ENCODE measurements at places on chromosomes 13 and 19.

DNA sequence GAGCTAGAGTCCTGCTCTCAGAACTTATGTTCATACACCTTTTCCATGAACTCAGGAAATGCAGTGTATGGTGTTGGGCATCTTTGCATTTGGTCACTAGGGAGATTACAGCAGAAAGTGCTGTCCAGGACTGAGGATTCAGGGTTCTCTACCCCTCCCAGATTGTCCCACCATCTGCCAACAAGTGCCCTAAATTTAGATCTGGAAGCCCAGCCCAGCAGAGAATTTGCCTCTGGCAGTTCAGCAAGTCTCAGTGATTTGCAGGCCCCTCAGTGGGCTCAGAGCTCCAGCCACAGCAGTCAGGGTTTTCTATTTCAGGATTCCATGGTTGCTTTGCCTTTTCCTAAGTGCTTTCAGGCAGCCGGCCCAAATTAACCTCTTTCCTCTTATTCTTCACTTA is 23.4 kb downstream of the CNFN start:
- DNase-seq = no peak

DNA sequence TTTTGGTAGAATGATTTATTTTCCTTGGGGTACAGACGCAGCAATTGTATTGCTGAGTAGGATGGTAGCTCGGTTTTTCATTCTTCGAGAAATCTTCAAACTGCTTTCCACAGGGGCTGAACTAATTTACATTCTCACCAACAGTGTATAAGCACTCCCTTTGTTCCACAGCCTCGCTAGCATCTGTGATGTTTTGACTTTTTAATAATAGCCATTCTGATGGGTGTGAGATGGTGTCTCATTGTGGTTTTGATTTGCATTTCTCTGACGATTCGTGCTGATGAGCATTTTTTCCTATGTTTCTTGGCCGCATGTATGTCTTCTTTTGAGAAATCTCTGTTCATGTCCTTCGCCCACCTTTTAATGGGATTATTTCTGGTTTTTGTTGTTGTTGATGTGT is 54.8 kb upstream of the UQCRFS1 start:
- DNase-seq = no peak

DNA sequence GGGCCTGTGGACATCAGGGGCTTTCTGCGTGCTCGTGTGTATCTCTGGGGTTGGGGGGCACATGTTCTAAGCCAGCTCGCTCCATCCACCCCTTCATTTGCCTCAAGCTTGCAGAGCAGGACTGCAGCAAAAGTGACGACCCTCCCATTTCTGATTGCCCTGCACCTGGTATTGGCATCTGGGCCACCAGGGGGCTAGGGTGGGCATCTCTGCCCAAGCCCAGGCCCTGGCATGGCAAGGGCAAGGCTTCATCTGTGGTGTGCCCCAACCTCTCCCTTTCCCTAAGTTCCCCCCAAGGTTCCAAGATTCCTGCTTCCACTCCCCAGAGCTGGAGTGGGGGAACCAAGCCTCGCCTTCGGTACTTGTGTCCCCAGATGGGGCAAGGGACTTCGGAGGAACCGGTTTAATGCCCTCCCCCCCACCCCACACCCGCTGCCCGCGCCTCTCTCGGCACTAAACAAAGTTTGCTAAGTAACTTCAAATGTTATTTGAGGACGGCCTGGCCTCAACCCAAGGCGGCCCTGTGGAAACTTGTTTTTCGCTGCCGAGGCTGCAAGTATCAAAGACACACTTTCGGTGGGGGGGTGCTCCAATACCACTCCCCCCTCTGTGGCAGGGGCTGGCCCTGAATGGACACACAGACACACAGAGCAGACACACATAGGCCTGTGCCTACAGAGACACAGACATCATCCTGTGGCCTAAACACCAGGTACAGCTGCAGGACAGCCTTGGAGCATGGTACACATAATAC is 12.2 kb downstream of the NFIX start:
- no peak for DNase-seq

DNA sequence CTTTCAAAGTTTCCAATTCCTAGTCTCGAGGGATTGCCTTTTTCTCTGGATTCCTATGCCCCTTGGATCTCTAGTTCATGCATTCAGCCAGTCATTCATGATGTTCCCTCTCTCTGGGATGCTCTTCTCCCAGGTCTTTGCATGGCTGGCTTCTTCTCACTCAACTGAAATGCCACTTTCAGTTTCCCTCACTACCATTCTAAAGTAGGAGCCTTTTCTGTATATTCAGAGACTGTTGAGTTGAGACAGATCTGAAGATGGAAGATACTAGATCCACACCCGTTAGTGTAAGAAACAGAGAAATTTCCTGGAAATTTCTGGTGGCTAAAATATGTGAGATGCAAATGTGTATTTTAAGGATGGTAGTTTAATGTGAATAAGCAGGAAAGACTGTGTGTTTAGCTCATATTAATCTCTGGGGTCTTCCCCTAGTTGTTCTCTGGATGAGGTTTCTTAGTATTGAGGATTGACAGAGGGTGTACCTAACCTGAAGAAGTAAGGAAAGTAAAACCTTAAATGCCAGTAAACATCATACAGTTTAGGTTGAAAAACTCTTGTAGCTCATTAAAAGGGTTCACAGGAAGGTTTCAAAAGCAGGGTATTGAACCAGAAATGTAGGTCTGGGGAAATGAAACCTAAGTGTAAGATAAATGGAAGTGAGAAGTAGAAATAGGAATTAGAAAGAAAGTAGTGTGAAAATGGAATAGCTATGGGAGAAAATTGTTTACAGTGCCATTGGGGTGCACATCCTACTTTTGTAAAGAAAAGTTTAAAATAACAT is 331.3 kb downstream of the NDFIP2 start:
- DNase-seq = no peak

GRCh38 chr19:3233831-3234230 is 9.4 kb downstream of the CELF5 start:
- no peak for DNase-seq

- no peak for DNase-seq
These were observed 4.8 kb downstream of the ZBTB7A start for GRCh38 chr19:4061683-4062418.

- no peak for DNase-seq
These were observed 55.1 kb upstream of the STARD13 start for GRCh38 chr13:33340631-33341030.

GRCh38 chr13:32889986-32890565 is 126.1 kb upstream of the KL start:
- no peak for DNase-seq

- no peak for DNase-seq
These were observed 84.0 kb upstream of the MTIF3 start for GRCh38 chr13:27534108-27534980.

- DNase-seq = no peak
These were observed 154.2 kb downstream of the DIAPH3 start for GRCh38 chr13:60009300-60010253.

GRCh38 chr19:2807379-2808128 is 12.1 kb upstream of the ZNF554 start:
- DNase-seq = no peak

- peak; percentile 54 for DNase-seq
These were observed 3.1 kb upstream of the CTXN1 start for GRCh38 chr19:7928741-7929701.

DNA sequence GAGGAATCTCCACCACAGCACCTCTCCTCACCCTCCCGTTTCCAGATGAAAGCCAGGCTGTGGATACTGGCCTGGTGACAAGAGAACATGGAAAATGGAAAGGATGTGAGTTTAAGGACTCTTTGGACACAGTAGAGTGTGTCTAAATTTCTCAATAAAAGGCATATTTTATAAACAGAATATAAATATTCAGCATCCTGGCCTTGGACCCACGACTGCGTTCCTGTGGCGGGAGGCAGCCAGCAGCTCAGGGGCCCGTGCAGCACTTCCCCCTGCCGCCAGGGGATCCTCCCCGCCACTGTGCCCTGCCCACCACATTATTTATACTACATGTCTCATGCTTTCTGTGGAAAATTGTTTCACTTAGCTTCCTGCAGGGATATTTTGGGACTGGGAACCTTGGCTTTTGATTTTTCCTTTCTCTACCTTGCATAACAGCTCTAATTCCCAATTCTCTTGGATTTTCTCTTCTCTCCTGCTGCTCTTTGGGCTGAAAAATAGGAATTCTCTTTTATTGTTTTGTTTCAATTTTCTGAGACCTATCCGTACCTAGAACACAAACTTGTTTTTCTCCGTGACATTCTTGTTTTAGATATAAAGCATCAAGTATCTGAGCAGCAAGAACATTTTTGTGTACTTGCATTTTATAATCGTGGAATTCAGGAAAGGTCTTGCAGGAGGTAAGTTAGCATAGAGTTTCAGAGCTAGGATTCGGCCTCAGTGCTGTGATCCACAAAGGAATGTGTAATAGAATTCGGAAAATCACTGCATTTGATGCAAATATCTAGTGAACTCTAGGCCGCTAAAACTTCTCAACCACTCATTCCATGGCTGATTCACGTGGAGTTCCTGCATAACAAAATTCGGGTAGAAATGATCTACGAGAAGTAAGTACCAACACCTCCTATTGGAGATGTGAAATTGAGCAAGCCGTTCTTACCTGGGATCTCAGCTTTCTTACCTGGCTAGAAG is 107.7 kb upstream of the SPATA13 start:
- no peak for DNase-seq

GRCh38 chr19:11151181-11151580 is 4.4 kb downstream of the SPC24 start:
- no peak for DNase-seq

- no peak for DNase-seq
These were observed 987.6 kb downstream of the EFNB2 start for GRCh38 chr13:105547851-105548250.

- DNase-seq = no peak
These were observed 45.7 kb upstream of the ZNF730 start for GRCh38 chr19:23071147-23071511.

GRCh38 chr13:101457176-101457575 is 4.7 kb downstream of the ITGBL1 start:
- no peak for DNase-seq
